ENCODE measurements at places on chromosomes 11 and 22.
A peak's percentile ranks its signal among the peaks of the same experiment; 100 is the strongest.

- DNase-seq, result peak; percentile 66
Measured at GRCh38 chr11:73200256-73200655, 17.8 kb upstream of the P2RY2 start.

DNA sequence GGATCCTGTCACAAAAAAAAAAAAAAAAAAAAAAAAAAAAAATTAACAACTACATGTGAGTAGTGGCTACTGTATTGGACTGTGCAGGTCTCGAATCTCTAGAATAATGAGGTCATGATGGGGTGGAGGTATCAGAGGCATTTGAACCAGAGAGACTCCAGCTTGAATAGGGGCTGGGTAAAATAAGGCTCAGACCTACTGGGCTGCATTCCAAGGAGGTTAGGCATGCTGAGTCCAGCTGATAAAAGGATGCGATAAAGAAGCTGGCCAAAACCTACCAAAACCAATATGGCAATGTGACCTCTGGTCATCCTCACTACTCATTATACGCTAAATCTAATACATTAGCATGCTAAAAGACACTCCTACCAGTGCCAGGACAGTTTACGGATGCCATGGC, 5.9 kb upstream of the PACSIN3 start:
- no peak for DNase-seq

DNA sequence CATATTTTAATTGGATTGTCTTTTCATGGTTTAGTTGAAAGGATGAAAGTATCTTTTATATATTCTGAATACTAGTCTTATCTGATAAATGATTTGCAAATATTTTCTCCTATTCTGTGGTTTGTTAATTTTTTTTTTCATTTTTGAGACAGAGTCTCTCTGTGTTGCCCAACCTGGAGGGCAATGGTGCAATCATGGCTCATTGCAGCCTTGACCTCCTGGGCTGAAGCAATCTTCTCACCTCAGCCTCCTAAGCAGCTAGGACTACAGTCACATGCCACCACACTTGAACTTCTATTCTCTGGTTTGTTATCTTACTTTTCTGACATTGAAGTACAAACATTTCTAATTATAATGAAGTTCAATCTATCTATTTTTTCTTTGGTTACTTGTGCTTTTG, 30.0 kb upstream of the FAR1 start:
- DNase-seq, result no peak

GRCh38 chr11:68704887-68705286, 20.5 kb downstream of the GAL start:
- peak; percentile 70 for DNase-seq

DNA sequence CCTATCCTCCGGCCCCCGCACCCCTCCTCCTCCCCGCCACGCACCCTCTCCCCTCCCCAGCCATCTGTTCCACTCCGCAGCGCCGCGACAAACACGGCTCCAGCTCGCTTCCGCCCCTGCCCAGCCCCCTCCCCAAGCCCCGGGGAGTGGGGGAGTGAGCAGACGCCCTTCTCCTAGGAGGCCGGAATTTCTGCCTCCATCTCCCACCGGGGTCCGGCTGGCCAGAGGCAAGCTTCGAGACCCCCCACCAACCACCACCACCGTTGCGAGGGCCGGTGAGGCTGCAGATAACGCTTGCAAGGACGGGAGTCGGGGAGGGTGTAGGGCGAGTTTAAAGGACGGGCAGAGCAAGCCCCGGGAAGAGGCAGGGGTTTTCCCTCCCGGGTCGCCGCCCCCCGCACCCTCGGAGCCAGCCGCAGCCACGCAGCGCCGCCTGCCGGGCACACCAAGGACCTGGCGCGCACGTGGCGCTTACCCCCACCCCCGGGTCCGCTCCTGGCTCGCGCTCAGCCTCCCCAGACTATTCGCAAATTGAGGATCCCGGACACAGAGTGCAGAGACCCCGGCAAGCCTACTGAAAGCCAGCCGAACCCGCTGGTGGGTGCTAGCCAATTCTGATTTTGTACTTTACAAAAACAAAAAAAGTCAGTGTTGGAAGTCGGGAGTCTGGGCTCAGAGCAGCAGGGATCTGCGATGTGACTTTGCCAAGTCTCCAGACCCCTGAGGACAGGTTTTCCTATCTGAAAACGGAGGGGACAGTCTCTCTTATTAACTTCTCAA, 22.6 kb downstream of the RTN4RL2 start:
- peak; percentile 81 for DNase-seq

GRCh38 chr11:26828288-26828687, 106.4 kb upstream of the SLC5A12 start:
- no peak for DNase-seq

DNA sequence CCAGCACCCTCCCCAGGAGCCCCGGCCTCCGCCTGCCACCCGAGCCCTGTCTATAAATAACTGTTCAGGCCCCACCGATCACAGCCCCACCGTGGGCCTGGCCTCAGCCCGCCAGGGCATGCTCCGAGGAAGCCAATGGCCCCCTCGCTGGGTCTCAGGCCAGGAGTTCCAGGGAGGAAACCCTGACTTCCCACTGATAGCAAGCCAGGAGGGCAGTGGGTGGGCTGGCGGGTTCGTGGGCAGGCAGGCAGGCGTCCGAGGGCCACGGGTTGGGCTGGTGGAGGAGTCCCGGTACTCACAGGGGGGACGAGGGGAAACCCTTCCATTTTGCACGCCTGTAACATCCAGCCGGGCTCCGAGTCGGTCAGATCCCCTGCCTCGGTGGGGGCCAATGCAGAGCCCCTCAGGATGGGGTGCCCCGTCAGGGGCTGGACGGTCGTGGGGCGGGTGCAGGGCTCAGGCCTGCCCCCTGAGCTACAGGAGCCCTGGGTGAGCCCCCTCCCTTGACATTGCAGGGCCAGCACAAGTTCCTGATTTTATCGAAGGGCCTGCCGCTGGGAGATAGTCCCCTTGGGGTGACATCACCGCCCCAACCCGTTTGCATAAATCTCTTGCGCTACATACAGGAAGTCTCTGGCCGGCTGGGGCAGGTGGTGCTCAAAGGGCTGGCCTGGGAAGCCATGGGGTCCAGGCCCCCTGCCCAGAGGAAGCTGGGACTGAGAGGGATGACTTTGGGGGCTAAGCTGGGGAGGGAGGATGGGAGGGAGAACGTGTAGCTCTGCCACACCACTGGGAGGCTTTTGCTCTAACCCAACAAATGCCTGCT, at the start of gene SPI1:
TSS of gene SPI1 (minus strand) at position 538 of the 826 bp plus-strand sequence. CDS start at position 344, 194 bp downstream.
- no peak for DNase-seq

- no peak for DNase-seq
Measured at GRCh38 chr22:37287550-37287951, 5.2 kb downstream of the CYTH4 start.

DNA sequence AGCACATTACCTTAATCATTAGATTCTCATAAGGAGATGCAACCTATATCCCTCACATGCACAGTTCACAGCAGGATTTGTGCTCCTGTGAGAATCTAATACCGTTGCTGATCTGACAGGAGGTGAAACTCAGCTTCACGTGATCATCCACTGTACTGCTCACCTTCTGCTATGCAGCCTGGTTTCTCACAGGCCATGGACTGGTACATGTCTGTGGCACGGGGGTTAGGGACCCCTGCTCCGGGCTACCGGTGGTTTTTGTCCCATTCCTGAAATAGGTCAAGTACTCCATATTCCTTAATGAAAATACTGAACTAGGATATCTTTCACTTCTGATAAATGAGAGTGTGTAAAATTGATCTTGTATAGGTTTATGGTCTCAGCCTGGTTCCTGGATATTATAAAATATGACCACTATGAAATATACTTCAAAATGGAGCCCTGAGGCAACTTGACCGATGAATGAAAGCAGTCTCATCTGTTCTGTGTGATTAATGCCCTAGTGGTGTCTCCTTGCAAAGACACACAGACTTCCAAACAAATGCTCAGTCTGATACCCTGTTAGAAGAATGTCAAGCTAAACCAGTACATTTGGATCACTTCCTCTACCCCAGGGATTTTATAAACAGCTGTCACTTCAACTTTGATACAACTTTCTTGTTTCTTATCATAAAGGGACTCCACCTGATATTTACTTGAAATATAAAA, 492.9 kb upstream of the ANO3 start:
- no peak for DNase-seq

- DNase-seq, result no peak
Measured at GRCh38 chr11:131240421-131240820, 130.0 kb upstream of the NTM start.

- no peak for DNase-seq
Measured at GRCh38 chr11:9719566-9720289, 55.9 kb downstream of the SWAP70 start.

- no peak for DNase-seq
Measured at GRCh38 chr11:129852125-129852740, 36.6 kb downstream of the TMEM45B start.

DNA sequence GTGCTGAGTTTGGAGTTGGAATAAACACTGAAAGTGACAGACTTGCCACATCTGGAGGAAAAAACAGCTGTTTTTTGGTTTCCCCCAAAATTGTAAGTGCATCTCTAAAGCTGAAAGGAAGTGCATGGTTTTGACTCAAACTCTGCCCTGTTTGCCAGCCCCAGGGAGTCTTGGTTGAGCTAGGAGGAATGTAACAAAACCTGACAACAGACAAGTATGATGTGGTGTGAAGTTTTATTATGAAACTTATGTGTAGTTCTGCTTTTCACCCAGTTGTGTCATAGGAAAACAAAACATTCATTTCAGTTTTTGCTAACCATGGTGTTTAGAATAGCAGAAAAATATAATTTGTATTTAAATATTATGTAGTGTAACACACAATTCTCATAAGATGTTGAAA, 31.7 kb upstream of the PDE3B start:
- no peak for DNase-seq

DNA sequence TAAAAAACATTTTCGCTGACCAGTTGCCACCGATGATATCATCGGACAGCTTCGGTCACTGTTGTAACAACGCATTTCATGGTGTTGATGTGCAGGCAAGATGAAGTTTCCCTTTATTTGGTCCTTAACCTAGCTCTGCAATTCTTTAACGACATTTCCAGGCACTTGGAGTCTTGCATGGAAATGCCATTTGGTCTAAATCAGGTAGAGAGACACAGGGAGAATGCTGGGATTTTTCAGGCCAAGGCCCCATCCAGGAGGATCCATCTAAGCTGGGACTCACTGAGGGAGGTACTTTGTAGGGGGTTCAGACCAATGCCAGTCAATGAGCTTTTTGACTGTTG, 121.5 kb upstream of the RCN1 start:
- DNase-seq, result no peak

GRCh38 chr11:67291481-67292381, 2.6 kb downstream of the ANKRD13D start:
- no peak for DNase-seq

- no peak for DNase-seq
Measured at GRCh38 chr11:44463751-44464150, 101.7 kb upstream of the CD82 start.

GRCh38 chr11:105183426-105183825, 43.9 kb upstream of the CARD18 start:
- no peak for DNase-seq

- no peak for DNase-seq
Measured at GRCh38 chr11:131483877-131484276, 113.5 kb downstream of the NTM start.

DNA sequence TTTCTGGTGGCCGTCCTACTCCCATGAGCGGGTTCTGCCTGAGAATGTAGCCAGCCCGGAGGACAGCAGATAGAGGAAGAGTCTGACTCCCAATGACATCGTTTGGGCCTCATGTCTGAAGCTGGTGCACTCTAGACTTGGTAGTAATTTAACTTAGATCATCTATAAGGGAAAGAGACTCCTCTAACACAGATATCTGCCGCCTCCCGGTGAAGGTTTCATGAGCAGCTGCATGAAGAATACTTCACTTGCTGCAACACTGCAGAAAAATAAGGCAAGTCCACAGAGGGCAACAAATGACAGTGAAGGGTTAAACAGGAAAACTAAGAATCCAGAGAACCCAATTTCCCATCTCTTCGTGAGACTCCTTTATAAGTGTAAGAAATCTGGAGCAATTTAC, 5.9 kb upstream of the ARL2 start:
- no peak for DNase-seq

- DNase-seq, result no peak
Measured at GRCh38 chr22:27170491-27170890, 513.1 kb downstream of the MIAT start.

- peak; percentile 66 for DNase-seq
Measured at GRCh38 chr22:38272373-38273134, at the start of gene TMEM184B. TSS of gene TMEM184B (minus strand) at chr22:38273010. CDS start at chr22:38247961, 25,049 bp downstream.

DNA sequence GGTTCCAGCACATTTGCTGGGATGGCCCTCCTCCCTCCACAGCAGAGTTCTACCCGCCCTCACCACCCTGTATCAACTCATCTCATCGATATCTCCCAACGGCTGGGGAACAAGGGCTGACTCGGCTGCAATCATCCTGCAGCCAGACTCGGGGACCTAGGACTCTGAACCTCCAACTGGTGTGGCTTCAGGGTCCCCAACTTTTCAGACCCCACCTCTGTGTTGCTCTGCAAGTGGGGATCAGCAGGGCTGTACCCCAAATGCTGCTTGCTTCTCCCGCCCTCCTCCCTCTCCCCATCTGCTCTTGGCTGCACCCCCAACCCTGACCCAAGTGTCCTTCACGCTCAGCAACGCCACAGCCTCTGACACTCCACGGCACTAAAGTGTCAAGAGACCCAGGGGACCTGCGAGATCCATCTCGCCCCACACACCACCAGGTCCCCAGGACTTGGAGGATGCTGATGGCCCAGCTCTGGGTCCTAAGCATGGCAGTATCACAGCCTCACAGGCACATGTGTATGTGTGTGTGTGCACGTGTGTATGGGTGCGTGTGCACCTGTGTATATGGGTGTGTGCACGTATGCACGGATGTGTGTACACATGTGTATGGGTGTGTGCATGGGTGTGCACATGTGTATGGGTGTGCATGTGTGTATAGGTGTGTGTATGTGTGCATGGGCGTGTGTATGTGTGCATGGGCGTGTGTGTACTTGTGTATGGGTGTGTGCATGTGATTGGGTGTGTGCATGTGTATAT, 26.4 kb downstream of the KCNQ1 start:
- DNase-seq, result no peak

- no peak for DNase-seq
Measured at GRCh38 chr22:46748908-46749675, 11.0 kb upstream of the CERK start.

DNA sequence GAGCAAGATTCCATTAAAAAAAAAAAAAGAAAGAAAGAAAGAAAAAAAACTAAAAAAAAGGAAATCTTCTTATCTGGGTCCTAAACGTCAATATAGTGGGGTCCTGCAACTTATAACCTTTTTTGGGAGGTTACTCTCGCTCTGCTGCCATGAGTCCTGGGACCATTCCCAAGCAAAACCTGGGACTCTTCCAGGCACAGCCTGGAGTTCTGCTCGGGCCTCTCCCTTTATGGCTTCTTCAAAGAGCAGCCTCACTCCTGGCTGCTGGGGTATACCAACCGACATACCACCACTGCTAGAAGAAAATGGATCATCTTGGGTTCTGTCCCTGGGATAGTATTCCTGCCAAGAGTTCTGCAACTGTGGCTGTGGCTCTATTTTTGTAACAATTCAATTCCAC, 14.1 kb upstream of the CKAP5 start:
- no peak for DNase-seq

DNA sequence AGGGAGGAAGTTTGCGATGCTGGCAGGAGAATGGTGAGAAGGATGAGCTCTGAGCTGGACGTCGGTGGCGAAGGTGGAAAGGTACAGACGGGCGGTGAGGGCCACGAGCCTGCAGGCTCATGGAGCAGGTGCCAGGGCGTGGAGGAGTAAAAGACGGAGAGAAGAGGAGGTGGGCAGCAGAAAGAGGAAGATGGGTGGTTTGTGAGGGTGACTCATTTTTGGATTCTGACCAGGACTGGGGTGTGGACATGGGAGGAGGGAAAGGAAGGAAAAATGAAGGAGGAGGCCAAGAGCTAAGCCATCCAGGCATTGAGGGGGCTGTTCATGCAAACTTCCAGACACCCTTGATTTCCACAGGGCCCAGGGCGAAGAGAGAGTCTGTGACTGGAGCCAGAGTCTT, 3.5 kb downstream of the ZDHHC24 start:
- DNase-seq, result no peak
